ENCODE measurements at places on chromosomes 13 and 19.

GRCh38 chr13:102868366-102868936 lies 22.6 kb downstream of the ERCC5 start:
- DNase-seq = peak; percentile 38

- peak; percentile 19 for DNase-seq
Measured at GRCh38 chr19:1944088-1944915, 3.3 kb downstream of the CSNK1G2 start.

- peak; percentile 48 for DNase-seq
Measured at GRCh38 chr13:33763021-33763420, 54.9 kb upstream of the RFC3 start.

- DNase-seq = no peak
Measured at GRCh38 chr19:50647879-50648615, 1.2 kb upstream of the C19orf81 start.

- no peak for DNase-seq
Measured at GRCh38 chr13:23983671-23984070, 86.4 kb upstream of the C1QTNF9B start.

DNA sequence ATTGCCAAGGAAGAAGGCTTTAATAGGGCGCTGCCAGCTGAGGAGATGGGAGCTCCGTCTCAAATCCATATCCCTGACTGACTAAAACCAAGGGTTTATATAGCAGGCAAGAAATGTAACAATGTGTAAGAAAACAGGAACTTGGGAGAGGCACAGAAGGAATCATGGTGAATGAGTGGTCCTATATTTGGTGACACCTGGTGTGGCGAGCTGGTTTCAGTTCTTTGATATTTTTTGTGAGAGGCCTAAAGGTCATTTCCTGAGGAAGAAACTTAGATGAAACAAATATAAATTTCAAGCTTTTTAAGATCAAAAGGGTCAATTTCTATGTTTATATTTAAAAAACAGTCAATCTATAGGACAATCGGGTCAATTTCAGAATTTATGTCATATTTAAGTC lies 826.3 kb downstream of the SLITRK6 start:
- DNase-seq = no peak

GRCh38 chr13:37263871-37264270 lies 158.4 kb upstream of the CSNK1A1L start:
- DNase-seq = no peak

DNA sequence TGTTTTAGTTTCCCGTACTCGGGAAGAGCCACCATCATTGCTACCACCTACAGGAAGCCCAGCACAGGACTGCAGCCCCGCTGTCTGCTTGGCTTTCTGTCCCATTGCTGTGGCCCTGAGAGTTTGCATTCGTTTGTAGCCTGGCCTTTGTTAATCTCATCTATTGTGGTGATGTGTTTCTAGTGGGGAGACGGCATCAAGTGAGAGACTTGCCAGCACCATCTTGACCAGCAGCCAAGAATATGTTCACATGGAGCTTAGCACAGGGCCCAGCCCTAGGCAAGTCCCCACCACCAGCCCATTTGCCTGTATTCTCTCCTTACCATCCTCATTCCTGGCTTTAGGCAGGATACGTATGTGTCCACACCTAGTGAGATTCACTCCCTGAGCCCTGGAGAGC lies 17.3 kb upstream of the OVOL3 start:
- DNase-seq = no peak

- no peak for DNase-seq
Measured at GRCh38 chr13:113087923-113088690, 17.5 kb upstream of the F7 start.

DNA sequence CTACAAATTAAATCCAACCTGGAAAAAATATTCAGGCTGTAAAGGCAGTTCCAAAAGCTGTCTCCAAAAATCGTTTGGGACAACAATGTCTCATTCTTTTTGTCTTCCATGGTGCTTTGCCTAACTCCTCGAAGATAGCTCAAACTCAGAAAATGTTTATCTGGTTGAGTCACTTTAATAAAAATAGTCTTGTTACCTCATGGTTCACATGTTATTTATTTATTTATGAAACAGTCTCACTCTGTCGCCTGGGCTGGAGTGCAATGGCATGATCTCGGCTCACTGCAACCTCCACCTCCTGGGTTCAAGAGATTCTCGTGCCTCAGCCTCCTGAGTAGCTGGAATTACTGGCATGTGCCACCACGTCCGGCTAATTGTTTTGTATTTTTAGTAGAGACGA lies 4.9 kb upstream of the BRD4 start:
- DNase-seq = peak; percentile 83
